ENCODE measurements at places on chromosomes 2 and 18.

DNA sequence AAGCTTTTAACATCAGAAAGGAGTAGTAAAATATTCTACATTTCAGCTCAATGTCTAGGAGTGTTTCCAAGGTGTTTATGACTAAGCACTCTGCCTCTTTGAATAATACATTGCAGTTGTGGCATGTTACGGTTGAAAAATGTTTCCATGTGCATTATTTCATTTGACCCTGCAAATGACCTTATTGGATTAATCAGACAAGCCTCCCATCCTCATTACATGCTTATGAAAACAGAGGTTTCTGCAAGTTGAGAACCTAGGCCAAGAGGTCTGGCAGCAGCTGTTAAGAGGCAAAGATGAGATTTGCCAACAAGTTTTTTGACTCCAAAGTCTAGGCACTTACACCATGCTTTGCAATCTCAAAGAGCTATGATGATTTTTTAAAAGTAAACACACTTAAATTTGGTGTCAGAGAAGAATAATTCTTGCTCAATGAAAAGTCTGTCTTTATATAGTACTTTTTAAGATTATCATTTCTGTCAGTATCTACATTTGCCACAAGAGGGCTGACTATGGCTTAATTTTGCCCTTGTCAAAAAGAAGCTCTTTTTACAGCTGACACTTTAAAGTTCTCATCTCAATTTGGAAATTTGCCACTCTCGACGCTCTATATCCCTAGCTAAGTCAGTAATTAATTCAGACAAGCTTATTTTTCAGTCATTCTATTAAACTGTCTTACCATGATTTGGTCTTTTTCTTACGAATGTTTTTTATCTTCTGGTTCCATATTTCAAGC lies 260.6 kb downstream of the PAX3 start:
- DNase-seq: no peak

- DNase-seq: no peak
Measured at GRCh38 chr2:227406177-227407031, 18.7 kb upstream of the SCYGR1 start.

- no peak for DNase-seq
Measured at GRCh38 chr18:61732854-61733253, 160.0 kb downstream of the RNF152 start.

- DNase-seq: no peak
Measured at GRCh38 chr18:2513616-2514015, 57.7 kb downstream of the METTL4 start.

DNA sequence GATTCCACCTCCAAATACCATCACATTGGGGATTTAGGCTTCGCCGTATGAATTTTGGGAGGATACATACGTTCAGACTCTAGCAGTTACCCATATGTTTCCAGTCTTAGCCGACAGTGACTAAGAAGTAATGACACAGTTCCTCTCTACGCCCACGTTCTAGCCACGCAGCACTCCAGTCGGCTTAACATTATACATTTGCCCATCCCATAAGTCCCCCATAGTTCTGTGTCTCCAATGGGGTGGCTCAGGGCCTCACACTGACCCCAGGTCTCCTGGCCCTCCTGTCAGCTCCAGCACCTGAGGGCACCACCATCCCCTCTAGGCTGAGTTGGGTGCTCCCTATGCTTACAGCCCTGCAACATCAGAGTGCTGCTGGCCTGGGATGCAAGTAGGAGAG lies 18.4 kb upstream of the CNDP2 start:
- no peak for DNase-seq

DNA sequence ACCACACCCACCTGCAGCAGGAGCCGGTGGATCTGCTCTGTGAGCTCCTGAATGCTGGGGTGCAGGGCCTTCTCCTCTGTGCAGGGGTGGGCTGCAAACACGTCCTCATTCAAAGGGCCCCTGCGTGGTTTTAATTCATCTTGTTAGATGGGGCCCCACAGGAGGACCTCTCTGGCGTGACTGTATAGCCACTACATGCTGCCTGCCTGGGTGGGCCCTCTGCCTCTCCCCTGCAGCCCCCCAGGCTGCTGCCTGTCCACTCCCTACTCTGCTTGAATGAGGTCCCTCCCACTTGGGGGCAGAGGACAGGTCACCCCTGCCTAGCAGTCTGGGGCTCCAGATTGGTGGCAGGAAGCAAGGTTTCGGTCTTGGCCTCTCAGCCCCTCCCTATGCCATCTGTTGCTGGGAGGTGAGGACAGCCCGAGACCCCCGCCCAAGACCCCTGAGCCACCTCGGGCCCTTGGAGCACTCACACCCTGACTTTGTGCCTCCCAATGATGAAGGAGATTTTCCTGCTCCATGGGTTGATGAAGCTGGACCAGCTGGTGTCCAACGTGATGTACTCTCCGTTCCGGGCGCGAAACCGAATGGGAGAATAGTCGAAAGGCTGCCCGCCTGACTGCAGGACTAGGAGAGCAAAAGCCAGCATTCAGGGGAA lies 22.0 kb upstream of the HES6 start:
- no peak for DNase-seq

Measured in stimulated activated naive CD8-positive, alpha-beta T cell treated with anti-CD3 and anti-CD28 coated beads, Interleukin-15, Interleukin-2, amounts not matched to agents 100 U/mL and 50 U/mL, for 24 hours (primary cell).